ENCODE measurements at places on chromosomes 3 and 15.

DNA sequence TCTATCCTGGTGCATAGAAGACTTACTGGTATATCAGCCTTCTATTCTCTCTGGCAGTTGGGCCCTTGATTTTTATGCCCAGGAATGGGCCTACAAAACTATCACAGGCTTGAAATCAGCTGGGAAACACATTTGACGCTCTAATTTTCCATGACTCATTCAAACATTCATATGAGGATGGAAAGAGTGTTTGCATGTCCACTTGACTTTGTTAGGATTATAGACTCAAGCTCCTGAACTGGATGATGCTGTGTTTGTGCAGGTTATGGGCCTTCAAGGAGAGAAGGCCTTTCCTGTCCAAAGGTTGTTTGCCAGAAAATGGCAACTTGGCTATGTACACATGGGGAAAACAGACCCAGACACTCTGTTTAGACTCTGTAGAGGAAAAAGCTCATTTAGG, 219.9 kb downstream of the GAP43 start:
- no peak for DNase-seq

DNA sequence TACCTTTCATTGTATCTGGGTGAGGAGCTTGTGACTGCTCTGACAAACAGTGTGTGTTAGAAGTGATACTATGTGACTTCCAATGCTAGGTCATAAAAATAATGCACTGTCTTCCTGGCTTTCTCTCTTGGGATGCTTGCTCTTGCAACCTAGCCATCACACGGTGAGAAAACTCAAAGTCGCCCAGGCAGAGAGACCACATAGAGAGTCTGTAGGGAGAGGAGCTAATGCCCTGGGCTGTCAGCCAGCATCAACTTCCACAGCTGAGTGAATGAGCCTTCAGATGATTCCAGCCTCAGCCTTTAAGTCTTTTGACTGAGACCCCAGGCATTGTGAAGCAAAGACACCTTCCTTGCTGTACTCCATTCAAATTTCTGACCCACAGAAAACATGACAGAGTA, 220.6 kb upstream of the SGO1 start:
- DNase-seq: no peak

- no peak for DNase-seq
Observed at GRCh38 chr15:72474466-72474911, 359 bp downstream of the ARIH1 start.

- DNase-seq: no peak
Observed at GRCh38 chr3:23389686-23390085, 186.6 kb downstream of the UBE2E2 start.

GRCh38 chr3:141108039-141108438, 56.9 kb downstream of the SPSB4 start:
- no peak for DNase-seq

DNA sequence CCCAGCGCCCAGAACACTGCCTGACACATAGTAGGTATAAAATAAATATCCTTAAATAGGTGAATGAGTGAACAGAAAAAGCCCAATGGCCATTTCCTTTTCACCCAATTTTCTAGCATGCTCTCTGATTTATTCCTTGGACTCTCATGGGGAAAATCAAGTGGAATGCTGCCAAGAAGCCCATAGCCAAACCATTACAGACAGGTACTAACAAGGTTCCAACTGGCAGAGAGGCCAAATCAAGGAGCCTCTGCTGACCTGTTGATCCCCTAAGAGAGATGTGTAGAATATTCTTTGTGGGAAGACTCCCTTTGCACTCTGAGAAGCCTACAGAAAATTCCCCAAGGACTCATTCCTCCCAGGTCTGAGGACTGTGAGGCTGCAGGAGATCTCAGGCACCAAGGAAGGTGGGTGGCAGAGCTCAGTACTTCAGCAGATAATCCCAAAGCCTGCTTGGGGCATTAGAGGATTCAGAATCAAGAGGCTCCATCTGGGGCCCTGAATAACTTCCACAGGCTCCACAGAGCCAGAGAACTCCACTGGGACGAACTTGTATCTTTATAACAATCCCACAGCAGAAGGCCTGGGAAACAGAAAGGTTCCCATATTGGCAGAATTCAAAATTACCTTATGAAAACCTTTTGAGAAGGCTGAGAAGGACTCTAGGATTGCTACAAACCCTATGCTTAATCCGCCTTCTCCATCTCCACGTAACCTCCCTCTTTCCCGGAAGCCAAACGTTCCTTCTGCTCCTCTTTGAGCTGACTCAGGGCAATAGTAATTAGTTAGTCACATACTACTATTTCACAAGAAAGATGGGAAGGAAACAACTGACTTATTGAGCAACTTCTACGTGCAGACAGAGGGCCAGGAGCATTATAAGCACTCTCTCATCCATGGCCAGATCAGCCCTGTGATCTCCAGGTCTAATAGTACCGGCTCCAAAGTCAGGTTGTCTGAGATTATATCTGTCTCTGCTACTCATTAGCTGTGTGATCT, 34.5 kb downstream of the PRICKLE2 start:
- DNase-seq: no peak

DNA sequence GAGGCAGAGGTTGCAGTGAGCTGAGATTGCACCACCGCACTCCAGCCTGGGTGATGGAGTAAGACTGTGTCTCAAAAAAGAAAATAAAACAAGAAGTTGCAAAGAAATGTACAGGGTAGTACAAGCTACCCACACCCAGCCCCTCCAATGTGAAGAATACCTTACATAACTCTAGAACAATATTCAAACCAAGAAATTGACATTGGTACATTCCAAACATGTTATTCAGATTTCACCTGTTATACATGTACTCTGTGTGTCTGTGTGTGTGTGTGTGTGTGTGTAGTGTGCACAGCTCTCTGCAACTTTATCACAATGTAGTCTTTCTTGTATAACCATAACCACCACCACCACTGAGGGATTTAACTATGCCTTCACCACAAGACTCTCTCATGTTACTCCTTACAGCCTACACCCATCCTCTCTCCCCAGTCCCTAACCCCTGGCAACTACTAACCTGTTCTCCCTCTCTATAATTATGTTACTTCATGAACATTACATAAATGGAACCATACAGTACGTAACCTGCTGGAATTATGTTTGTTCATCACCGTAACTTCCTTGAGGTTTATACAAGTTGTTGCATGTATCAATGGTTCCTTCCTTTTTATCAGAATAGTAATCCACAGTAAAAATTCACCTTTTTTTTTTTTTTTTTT, 16.2 kb upstream of the TJP1 start:
- DNase-seq: no peak

DNA sequence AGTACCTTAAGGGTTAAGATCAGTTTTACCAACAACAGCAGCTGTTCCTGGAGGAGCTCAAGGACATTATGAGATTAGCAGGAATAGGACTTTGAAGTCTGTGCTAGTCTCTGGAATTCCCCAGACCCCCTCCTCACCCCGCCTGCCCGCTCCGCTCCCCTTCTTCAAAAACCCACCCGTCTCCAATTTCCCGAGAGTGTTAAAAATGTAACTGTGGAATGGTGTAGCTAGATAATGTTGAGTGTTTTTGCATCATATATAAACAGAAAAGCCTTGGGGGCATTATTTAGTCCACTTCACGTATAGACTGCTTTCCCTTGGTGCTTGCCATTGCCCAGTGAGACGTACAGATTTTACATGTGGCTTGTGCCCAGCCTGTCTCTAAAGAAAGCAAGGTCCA, 65.0 kb upstream of the SEMA6D start:
- no peak for DNase-seq

Measured in Panc1 (cell line).